ENCODE measurements at places on chromosomes 5 and 9.

DNA sequence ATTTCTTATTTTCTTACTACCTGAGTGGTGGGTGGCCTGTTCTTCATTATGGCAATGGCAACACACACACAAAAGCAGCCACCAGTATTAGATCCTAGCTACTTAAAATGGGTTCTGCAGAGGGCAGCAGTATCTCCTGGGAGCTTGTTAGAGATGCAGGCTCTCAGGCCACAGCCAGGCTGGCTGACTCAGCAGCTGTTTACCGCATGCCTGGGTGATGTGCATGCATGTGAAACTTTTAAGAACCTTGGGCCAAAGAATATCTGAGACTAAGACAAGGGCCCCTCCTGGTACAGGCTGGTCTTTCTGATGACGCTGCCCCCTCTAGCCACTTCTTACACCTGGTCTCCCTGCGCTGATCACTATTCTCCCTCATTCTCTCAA, 399.0 kb downstream of the MED10 start:
- peak; percentile 84 for DNase-seq

- no peak for DNase-seq
These were observed 406.0 kb downstream of the PRELID2 start for GRCh38 chr5:145429170-145429569.

- no peak for DNase-seq
These were observed 23.2 kb upstream of the TYRP1 start for GRCh38 chr9:12670006-12670405.

DNA sequence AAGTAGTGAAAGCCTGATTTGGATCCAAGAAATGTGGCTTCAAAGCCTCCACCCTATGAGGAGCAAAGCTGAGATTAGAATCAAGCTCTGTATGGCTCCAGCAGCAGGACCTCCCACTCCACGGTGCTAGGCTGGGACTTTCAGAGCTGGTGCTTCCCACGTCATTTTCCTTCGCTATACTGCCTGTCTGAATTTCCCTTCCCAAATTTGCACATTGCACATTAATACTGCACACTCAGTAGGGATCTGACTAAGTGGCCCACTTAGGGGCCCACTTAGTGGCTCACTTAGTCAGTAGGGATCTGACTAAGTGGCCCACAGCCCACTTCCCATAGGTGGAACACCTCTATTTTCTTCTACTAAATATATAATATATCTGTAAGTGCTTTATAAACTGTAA, 14.1 kb upstream of the SPDL1 start:
- no peak for DNase-seq

- no peak for DNase-seq
These were observed 37.0 kb downstream of the MAMDC2 start for GRCh38 chr9:70080481-70081119.

- peak; percentile 71 for DNase-seq
These were observed 12.1 kb downstream of the NOTCH1 start for GRCh38 chr9:136533775-136534157.

DNA sequence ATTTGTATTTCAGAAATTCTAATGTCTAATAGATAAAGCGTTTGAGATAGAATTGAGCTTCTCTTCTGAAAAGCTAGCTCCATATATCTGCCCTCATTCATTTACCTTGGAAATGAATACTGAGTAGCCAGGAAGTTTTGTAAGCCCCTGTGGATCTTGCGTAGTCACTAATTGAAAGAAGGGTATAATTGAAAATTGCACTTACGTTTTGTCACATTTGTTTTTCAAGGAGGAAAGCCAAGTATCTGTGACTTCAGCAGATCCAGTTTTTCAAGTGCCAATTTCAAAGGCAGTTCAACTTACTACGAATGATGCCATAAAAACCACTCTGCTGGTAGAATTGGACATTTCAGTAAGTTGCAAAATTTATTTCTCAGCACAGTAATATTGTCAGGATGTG, 14.0 kb downstream of the MTRR start:
- no peak for DNase-seq

GRCh38 chr5:172567294-172567693, 73.8 kb upstream of the NEURL1B start:
- no peak for DNase-seq

DNA sequence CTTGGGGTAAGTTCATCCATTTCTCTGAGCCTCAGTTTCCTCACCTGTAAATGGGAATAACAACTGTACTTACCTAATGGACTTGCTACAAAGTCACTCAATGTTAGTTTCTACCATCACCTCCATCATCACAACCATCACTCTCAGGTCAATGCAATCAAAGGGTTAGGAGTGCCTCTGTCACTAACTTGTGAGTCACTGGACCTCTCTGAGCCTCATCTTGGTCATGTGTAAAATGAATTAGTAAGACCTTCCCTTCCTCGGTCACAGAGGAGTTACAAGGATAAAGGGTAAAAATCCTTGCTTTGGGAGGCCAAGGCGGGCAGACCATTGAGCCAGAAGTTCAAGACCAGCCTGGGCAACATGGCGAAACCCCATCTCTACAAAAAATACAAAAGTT, 12.8 kb downstream of the FABP6 start:
- no peak for DNase-seq

GRCh38 chr5:76938177-76938576, 14.7 kb upstream of the CRHBP start:
- DNase-seq = no peak

DNA sequence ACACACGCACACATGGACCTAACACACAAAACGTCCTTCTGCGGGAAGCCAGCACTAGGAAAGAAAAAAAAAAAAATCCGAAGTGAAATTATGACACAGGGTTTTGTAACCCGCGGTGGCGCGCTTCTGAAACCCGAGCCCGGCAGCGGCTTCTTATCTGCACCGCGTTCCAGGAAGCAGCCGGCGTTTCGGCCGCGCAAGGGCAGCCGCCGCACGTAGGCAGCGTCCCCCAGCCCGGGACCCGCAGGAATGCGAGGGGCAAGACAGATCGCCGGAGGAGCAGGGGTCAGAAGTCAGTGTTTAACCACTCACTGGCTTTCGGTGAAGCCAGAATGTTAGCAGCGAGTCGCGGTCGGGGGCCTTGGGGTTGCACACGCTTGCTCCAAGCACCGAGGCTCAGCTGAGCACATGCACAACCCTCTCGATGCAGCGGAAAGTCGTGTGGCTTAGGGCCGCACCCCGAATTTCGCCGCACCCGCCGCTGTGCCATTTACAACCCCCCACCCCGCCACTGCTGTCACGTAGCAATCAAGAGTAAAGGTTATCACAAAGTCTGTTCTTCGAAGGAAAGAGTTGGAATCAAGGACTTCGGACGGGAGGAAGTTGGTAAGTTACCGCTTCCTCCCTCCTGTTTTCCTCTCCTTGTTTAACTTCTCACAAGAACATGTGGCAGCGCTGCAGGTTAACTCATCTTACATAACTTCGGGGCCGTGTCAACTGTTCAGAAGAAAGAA, 167.9 kb downstream of the AUH start:
- peak; percentile 85 for DNase-seq

DNA sequence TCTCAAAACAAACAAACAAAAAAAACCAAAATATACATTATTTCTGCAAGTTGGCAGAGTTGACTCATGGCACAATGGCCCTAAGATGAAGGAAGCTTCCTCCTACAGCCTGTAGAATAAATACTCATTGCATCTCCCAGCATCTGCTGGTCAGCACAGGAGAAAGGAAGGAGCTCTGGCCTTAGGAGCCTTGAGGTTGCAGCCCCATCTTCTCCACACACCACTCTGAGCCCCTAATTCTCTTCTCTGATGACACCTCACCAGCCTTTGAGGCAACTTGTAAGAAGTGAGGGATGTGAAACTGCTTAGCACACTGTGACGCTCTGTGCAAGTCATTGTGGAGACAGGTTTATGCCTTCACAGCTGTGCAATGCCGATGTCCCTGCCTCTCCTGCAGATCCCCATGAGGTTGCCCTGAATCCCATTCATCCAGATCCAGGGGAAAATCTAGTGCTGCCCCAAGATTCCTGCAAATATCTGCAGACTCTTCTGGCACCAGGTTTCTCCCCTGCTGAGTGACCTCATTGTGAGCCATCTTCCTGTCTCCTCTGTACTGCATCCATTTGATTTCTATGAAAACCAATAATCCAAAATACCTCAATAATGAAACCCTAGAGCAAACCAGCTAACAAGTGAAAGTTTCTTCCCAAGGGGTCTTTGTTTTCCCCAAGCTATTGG, 65.3 kb upstream of the TGFBR1 start:
- DNase-seq = no peak

- no peak for DNase-seq
These were observed 17.0 kb downstream of the PALM2AKAP2 start for GRCh38 chr9:109797006-109797405.

- DNase-seq = no peak
These were observed 83.4 kb upstream of the IQGAP2 start for GRCh38 chr5:76319673-76320072.

DNA sequence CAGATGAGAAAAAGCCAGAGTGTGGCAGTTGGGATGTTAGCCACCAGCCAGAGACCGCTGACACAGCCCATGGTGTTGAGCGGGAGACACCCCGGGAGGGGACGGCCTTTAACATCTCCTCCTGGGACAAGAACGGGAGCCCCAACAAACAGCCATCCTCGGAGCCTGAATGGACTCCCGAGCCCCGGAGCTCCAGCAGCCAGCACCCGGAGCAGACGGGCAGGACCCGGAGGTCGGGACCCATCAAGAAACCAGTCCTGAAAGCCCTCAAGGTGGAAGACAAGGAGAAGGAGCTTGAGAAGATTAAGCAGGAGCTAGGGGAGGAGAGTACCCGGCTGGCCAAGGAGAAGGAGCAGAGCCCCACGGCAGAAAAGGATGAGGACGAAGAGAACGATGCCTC, 28.0 kb upstream of the POMT1 start:
- no peak for DNase-seq

DNA sequence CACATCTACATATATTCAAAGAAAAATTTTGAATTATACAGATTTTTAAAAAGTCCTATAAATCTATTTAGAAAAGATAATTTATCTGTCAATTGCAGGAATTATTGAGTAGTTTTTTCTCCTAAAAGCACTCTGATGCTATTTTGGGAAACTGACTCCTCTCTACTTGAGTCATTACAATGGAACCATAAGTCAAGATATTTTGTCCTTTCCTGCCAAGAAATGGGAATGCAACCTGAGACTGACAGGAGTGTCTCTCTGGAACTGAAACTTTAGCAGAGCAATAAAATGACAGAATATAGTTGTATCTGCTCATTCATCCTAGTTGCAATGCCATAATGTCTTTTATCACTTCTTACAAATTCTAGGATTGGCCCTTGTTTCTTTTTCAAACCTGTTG, 48.6 kb downstream of the CARTPT start:
- no peak for DNase-seq

DNA sequence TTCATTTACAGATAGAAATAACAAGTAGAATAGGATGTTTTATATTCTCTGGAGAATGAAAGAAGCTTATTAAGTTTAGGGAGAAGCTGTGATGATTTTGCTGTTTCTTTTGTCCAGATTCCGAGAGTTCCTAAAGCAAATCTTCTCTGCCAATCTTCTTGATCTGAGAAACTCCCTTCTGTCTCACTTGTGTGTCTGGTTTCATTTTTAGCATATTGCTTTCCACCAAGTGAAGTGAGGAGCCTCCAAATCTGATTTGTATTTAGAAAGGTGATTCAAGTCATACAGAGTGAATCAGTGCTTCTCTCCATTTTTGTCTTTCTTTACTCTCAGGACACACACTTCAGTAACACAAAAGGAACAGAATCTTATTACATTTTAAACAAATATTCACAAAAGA, 48.4 kb downstream of the STX17 start:
- DNase-seq = no peak

GRCh38 chr9:131270171-131271015, 5.9 kb downstream of the FAM78A start:
- no peak for DNase-seq

GRCh38 chr9:124356745-124357390, 58.4 kb downstream of the PSMB7 start:
- DNase-seq = no peak

GRCh38 chr9:126504086-126504976, 109.4 kb upstream of the LMX1B start:
- no peak for DNase-seq

DNA sequence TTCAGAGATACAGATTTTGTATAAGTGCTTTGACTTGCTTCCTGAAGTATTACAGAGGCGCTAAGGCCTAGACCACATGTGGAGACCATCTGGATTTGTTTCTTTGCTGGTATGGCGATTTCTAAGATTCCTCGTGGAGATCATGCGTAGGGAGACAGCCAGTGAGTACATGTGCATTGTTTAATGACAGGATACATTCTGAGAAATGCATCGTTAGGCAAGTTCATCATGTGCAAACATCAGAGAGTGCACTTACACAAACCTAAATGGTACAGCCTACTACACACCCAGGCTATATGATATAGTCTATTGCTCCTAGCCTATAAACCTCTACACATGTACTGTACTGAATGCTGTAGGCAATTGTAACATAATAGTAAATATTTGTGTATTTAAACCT, 16.5 kb upstream of the CEP120 start:
- DNase-seq = no peak

DNA sequence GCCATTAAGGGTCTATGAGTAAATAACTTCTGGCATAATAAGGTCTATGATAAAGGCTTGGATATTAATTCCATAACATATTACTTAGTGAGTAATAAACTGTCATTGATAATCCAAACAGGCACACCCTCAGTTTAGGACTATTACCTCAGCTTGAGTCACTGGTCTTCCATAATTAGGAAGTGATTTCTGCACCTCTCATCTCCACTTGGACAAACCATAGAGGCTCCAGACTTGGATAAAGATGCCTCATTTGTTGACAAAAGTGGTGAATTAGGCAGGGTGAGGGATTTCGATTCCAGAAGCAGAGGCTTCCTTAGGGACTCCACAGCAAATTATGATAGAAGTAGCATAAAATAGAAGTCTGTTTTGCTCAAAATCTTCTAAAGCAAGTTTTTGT, 127.5 kb upstream of the MTAP start:
- no peak for DNase-seq

- no peak for DNase-seq
These were observed 151.7 kb upstream of the MPDZ start for GRCh38 chr9:13431222-13431536.

- DNase-seq = no peak
These were observed 189.5 kb upstream of the PPP1R26 start for GRCh38 chr9:135290086-135290485.

- peak; percentile 86 for DNase-seq
These were observed 243.0 kb downstream of the ICE1 start for GRCh38 chr5:5665225-5666075.

- no peak for DNase-seq
These were observed 51.9 kb downstream of the ERBIN start for GRCh38 chr5:65978251-65978650.

DNA sequence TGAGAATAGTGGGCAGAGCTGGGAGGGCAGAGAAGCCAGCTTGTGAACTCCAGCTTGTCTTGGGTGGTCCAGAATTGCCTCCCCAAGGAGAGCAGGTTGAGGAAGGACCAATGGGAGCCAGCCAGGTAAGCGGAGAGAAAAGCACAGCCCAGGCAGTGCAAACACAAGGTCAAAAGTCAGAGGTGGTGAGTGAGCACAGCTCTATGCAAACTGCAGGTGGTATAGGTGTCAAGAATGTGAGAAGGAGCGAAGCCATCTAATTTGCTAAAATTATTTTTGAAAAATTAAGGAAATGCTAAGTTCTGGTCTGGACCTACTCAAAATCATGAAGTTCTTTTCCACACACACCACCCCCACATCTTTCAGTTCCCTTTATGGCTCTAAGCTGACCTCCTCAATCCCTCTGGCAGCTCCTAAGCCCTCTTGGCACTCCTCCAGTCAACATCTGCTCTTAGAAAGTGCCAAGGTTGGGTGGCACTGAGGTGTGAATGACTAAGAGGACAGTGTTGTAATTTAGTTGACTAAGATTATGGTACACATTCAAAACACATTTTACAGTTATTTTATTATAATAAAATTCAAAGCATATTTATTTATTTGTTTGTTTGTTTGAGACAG, 6.6 kb upstream of the OTULINL start:
- no peak for DNase-seq

GRCh38 chr5:125199968-125200865, 453.8 kb upstream of the ZNF608 start:
- DNase-seq = no peak
